Mucosa of gallbladder (tissue), 1 donor: ENCODE measurements at places on chromosomes 7 and 10. TPM values are rescaled to one million over a fixed set of nuclear protein-coding genes. Genes with fewer than 3 reads are reported as not detected.

GRCh38 chr7:28516390-28517172, 104.3 kb downstream of the CREB5 start:
- DNase-seq = no peak

DNA sequence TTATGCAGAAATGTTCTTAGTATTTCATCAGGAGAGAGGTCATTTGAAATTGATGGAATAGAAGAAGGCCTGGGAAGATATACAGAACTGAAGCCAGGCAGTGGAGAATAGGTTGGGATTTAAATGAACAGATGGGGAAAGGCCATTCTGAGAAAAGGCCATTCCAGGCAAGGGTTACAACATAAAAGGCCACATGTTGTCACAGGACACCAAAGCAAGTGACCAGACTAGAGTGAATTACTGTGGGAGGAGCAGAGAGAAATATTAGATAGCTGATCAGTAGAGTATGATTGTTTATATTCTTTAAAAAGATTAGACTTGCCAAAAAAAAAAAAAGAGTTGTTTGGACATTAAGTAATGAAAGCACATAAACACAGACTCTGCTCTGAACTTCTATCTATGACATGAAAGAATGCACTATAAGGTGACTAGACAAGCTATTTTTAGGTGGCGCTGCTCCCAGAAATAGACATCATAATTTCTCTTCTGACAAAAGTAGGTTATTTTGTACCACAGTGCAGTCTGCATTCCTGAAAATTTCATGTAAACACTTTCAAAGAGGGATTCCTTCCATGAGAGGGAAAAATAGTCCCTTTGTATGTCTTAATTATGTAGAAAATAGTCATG, 55.2 kb upstream of the DKK1 start:
- DNase-seq = no peak

GRCh38 chr7:497346-497745, 22.3 kb downstream of the PDGFA start:
- DNase-seq = no peak

GRCh38 chr10:22494007-22494406, 148.7 kb downstream of the SPAG6 start:
- no peak for DNase-seq

DNA sequence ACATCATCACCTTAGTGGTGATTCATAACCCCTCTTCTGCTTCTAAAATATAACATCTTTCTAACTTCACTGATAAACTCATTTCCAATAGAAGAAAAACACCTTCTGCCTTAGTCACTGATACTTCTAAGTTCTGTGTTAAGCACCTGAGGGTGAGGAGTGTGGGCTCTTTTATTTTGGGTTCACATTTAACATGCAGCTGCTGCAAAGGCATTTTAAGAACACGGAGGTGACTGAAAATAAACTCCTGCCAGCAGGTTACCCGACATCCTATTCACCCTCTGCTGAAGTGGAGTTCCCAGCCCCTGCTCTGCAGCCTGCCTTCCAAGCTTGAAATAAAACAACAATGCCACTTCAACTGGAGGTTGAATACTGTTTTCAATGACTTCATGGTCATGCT, 202.9 kb upstream of the PLXNA4 start:
- no peak for DNase-seq

- no peak for DNase-seq
These were observed 181.9 kb upstream of the PRSS58 start for GRCh38 chr7:142439739-142440138.

GRCh38 chr10:5888351-5888750, 1.3 kb downstream of the ANKRD16 start:
- no peak for DNase-seq

- DNase-seq = no peak
These were observed 44.1 kb downstream of the BAMBI start for GRCh38 chr10:28721318-28721951.

- peak; percentile 72 for DNase-seq
These were observed 15.4 kb downstream of the CLCN1 start for GRCh38 chr7:143331179-143331801.

DNA sequence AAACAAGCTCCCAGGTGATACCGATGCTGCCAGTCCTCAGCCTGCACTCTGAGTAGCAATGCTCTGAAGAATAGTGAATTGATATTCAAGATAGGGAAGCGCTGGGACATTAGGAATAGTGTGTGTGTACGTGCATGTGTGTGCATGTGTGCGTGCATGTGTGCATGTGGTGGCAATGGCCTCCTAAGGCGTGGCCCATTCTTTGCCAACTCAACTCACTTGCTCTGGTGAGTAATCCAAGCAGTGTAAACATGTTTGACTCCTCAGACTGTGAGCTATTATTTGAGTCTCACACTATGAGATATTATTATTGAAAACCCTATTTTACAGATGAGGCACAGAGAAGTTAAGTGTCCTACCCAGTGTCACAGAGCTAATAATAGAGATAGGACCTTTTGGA, 186.6 kb downstream of the RAB11FIP2 start:
- DNase-seq = no peak

LIPM gene
- not detected for total RNA-seq

FAM131B gene
- 6.6 TPM for total RNA-seq

RET gene
- 1.6 TPM for total RNA-seq

GIMAP1 gene
- 5.1 TPM for total RNA-seq

CCDC172 gene
- total RNA-seq = not detected
